AG08395 (cell line): ENCODE measurements at places on chromosomes 11 and 22.

DNA sequence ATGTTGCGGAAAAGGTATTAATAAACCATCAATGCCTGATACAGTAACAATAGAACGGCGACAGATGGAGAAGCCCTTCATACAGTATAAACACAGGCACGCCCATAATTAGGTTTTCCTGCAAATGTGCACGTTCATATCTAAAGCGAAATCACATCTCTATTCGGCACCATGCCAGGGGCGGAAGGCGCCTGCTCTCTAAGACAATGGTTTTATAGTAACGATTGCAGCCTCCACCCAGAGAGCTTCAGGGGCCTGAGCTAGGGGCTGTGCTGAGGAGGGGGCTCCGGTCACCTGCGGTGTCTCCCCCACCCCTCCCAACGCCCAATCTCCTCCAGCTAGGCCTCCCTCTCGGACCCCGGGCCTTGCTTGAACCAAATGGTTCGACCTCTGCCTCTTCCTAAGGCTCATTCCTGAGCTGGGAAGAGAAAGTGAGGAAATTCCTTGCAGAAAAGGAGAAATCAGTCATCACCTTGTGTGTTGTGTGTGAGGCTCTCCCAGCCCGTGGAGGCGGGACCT is 9.6 kb downstream of the KRTAP5-5 start:
- no peak for DNase-seq

- peak; percentile 74 for DNase-seq
Observed at GRCh38 chr11:131760091-131761061, 390.0 kb downstream of the NTM start.

DNA sequence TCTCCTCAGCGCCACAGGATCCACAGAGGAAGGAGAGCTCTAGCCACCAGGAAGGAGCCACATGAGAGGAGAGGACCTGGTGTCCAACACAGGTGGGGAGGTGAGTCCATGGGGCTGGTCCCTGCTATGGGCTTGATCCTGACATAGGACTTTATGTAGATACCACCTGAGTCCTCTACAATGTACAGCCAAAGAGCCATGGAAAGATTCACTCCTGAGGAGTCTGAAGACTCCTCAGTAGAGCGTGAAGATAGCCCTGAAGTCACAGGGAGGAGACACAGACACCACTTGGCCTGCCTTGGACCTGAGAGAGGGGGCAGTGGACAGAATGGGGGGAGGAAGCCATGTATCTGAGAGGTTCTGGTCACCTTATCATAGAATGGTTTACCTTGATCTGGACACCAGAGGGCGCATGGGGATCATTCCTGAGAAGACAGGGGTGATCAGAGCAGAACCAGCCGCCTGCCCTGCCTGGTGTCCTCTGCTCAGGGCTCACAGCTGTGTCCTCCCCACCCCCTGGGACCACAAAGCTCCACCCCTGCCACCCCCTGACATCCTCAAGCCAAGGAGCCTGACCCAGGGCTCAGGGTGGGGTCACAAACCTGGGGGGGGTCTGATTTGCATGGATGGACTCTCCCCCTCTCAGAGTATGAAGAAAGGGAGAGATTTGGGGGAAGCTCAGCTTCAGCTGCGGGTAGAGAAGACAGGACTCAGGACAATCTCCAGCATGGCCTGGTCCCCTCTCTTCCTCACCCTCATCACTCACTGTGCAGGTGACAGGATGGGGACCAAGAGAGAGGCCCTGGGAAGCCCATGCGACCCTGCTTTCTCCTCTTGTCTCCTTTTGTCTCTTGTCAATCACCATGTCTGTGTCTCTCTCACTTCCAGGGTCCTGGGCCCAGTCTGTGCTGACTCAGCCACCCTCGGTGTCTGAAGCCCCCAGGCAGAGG is 77.0 kb downstream of the ZNF280B start:
- peak; percentile 74 for DNase-seq

DNA sequence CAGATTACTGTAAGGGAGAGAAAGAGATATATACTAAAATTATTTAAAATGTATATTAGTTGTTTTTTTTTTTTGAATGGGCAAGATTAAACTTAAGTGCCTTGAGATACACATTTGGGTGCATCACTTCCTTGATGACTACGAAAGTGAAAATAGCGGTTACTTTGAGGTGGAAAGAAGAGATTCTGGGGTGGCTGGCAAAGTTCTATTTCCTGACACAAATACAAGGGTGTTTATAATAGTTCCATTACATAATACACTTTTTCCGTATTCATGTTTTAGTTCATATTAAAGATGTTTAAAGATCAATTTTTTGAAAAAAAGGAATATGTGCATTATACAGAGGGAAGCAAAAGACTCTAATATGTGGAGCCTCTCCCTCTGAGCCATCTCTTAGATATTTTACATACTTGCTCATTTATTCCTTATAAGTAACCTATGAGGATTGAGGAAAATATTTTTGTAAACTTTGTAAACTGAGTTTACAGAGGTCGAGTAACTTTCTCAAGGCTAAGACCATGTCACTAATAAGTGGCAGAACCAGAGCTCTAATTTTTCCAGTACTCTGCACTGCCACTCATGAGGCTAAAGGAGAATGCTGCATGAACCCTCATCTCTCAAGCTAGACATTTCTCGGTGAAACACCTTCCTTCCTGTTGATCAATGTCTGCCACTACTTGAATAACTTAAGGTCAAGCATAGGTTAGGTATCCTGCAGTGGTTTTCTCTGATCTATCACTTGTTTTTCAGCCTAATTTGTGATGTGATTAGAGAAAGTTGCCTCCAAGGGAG is 58.6 kb downstream of the DDIAS start:
- no peak for DNase-seq

GRCh38 chr11:111845276-111846028 is 25.9 kb downstream of the ALG9 start:
- no peak for DNase-seq

GRCh38 chr22:24589518-24590030 is 3.3 kb downstream of the LRRC75B start:
- no peak for DNase-seq

GRCh38 chr22:27749597-27750225 is 51.8 kb downstream of the MN1 start:
- peak; percentile 55 for DNase-seq

- no peak for DNase-seq
Observed at GRCh38 chr11:44942029-44942955, 8.4 kb downstream of the TP53I11 start.

DNA sequence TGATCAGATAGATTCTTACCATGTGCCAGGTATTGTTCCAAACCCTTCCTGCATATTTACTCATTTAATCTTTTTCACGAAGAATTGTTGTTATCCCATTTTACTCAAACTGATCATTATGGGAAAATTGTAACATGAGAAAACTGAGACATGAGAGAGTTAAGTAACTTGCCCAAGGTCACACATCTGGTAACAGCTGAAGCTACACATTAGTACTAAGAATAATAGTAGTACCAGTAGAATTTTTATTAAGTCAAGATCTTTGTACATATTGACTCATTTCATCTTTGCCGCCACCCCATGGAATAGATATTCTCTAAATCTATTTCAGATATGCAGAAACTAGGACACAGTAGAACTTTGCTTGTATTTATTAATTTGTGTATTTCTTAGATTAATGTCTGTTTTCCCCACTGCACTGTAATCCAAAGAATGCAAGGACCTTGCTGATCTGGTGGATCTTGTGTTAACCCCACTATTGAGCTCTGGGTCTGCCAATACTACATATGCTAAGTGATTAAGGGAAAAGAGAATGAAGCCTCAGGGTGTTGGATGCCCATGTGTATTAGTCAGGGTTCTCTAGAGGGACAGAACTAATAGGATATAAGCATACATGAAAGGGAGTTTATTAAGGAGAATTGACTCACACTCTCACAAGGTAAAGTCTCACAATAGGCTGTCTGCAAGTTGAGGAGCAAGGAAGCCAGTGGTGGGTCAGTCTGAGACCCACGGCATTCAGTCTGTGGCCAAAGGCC is 72.8 kb downstream of the PARVA start:
- DNase-seq = peak; percentile 43

DNA sequence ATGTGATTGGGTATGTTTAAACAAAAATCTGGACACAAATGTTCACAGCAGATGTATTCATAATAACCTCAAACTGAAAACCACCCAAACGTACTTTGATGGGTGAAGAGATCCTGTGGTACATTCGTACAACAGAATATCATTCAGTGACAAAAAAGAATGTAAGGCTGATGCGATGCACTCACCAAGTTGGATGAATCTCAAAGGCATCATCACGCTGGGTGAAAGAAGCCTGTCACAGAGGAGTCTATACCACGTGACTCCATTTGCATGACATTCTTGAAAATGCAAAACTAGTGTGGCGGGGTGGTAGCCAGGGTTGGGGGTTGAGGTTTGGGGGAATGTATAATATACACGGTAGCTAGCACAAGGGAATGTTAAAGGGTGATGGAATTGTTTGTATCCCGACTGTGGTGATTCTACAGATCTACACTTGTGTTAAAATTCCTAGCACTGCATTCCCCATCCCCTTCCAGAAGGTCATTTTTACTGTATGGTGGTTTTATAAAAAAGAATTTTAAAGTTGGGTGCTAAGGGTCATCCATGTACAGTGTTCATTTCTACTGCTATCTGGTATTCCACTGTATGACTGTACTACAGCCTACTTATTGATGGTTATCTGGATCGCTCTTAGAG is 35.0 kb upstream of the SLC25A1 start:
- DNase-seq = no peak

GRCh38 chr11:85626496-85626895 is 648 bp downstream of the DLG2 start:
- DNase-seq = no peak

DNA sequence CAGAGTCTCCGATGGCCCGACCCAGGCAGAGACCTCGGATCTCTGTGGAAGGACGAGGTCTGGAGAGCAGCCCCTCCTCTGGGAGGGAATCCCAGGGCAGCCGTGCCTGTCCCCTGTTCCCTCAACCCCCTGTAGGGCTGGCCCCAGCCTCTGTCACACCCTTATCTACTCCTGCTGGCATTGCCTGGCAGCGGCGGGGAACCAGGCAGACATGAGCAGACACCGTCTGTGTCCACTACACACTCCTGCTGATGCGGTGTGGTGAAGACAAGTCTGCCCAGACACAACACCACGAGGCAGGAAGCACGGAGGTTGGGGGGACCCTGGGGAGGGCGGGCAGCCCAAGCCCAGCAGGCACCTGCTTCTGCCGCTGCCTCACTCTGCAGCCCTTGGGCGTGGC is 52.5 kb upstream of the A4GALT start:
- DNase-seq = no peak

DNA sequence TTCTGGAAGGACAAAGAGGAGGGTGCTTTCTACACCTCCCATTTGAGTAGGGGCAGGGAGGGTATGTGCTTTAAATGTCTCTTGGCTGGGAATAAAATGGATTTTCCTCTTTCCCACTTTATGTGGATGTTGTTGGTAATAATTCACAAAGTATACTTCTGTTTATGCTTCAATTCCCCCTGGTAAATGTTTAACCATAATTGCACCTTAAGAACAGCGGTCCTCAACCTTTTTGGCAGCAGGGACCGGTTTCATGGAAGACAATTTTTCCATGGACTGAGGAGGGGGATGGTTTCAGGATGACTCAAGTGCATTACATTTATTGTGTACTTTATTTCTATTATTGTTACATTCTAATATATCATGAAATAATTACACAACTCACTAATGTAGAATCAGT is 4.0 kb upstream of the TP53AIP1 start:
- no peak for DNase-seq

DNA sequence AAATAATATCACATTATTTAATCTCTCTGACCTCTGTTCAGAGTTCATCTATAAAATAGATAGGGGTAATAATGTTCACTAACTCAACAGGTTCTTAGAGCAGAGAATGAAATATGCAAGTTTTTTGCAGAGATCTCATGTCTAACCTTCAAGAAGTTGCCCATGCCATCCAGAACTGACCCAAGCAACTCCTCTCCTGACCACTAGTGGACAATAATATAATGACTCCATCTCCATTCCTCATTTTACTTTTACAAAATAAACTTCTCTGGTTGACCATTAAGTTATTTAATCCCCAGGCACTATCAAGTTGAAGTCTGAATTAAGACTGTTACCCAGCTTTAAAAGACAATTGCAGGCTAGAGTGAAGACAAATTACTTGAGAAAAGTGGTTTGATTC is 382.6 kb downstream of the KCNA4 start:
- DNase-seq = peak; percentile 32

DNA sequence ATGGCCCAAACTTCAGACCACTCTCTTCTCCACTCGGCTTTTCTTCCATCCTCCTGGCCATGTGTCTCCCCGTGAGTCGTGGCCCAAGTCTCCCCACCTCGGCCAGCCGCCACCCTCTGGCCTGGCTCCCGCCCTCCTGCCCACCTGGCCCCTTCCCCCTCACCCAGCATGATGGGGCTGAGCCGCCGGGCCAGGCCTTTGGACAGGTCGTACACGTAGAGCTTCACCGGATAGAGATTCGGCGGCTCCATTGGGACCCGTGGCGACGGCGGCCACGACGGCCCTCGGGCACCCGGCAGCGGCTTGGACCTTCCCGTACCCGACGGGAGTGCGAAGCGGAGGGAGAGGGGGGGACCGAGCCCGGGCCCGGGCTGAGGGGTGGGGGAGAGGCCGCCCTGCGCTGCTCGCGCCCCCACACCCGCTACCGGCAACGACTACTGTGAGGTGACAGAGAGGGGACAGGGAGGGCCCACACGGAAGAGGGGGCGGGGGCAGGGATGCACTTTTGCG is at the start of gene DESI1:
Gene DESI1 (minus strand): TSS at position 455 of the 510 bp plus-strand sequence. CDS start 204 bp downstream, at position 251.
- peak; percentile 27 for DNase-seq

- DNase-seq = no peak
Observed at GRCh38 chr22:40046126-40046525, 51.4 kb downstream of the FAM83F start.

DNA sequence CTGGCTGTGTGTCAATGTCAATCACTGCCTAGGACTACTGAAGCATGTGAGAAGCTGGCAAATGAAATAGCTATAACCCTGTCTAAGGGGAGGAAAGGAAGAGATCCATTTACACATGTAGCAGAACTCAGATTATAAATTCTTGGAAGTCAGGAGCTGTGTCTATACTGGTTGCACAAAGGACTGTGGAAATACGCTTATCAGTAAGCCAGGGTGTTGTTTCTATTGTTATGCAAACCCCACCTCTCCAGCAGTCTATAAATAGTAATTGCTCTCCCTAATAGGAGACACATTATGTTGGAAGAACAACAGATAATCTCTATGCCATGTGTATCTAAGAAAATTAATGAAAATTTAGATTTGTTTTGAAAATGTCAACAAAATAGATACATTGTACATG is 693.4 kb upstream of the CCDC90B start:
- DNase-seq = no peak

- no peak for DNase-seq
Observed at GRCh38 chr11:88119561-88119960, 55.7 kb downstream of the RAB38 start.

DNA sequence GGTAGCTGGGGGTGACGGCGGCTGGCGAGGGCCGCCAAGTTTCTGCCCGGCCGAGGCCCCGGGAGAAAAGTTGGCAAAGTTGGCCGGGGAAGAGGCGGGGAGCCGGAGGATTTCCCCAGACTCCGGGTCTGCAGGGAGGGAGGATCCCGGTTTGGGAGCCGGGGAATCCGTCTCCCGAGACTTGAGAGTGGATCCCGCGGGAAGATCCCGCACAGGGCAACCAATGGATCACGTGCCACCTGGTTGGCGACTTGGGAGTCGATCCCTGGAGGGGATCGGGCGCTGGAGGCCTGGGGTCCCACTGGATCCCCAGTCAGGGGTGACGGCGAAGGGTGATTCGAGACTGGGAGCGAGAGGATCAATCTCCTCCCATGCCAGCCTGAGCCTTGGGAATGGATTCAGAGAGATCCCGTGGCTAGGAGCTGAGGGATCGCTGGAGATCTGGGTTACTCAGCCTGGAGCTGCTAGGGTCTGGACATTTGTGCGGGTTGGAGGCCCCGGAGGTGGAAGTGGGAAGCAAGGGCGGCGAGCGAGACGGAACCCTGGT is 394 bp downstream of the KIAA1671 start:
- DNase-seq = peak; percentile 66
